Activated CD4-positive, CD25-positive, alpha-beta regulatory T cell (primary cell): ENCODE measurements at places on chromosomes 6 and 20.

DNA sequence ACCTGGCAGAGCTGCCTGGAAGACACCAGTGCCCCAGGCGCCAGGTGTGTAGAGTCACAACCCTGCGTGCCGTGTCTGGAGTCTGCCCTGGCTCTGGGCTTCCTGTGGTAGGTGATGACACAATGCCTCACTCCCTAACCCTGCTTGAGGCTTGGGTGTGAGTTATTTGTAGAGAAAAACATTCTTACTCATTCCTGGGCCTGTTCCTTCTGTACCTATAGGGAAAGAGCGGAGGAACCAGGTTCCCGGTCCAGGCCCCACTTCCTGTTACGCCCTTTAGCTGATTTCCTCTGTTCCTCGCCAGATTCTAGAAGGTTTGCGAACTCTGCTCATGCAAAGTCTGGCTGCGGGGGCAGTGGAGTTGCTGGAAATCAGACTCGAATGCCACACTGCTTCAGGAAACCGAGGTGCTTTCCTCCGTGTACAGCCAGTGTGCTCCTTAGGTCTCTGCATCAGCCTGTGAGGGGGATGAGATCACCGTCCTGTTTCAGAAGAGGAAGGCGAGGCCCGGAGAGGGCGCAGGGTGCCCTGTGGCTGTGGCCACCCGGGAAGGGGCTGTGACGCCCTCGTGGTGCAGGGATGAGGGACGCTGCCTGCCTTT lies 67.1 kb upstream of the DUSP22 start:
- no peak for DNase-seq

DNA sequence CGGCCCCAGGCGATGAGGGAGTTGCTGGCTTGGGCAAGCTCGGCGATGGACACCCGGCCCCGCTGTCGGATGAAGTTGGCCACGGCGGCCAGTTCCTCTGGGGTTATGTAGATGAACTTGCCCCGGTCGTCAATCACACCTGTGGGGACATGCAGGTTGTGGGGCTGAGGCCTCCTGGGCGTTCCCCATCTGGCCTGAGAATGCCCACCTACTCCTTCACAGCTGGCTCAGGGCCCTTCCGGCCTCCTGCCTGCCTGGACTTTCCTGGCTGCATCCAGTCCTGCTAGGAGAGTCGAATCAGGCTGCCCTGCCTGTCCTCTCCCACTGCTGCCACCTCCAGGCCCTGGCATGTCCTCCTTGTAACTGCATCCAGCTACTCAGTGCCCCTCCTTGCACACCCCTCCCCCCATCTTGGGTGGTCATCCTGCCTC lies 13.8 kb downstream of the DDRGK1 start:
- no peak for DNase-seq

- no peak for DNase-seq
These were observed 21.2 kb downstream of the MKKS start for GRCh38 chr20:10412591-10413408.

DNA sequence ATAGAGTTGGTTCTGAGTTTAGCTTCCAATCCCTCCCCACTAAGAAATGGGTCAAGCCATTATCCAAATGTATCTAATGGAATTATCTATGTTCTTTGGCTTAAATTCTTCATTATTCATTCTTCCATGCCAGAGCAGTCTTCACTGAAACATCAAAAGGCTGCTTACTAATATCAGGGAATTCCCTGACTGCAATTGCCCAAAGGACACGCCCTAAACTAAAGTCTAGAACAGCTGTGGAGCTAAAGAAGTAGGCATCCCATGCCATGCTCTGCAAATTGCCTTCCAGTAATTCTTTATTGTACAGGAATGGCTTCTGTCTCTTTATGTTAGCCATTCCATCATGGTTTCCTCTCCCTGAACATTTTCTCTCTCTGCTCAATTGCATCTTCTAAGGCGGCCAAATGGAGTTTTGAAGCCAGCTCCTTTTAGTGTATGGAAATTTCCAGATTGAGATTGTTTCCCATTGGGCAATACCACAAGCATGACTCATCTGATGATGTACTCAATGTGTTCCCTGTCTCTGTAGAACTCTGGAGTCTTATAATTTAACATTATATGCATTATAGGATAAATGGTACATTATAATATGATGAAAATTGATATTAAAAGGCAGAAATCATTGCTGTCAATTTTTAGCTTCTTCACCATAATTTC lies 28.8 kb upstream of the TSHZ2 start:
- no peak for DNase-seq

DNA sequence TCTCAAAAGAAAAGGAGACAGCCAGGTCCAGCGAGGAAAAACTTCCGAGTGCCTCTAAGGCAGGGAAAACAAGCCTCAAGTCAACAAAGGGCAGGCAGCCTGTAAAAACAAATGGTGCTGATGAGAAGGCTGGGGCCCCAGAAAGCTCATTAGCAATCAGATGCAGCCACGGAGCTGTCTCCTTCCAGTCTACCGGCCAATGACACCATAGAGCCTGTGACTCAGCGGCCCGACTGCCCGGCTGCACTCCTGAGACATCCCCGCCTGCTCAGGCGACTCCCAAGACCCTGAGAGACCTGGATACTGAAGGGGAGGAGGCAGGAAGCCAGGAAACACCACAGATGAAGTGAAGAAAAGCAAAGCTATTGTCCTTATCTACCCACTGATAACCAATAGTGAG lies 120.1 kb upstream of the HDDC2 start:
- no peak for DNase-seq

DNA sequence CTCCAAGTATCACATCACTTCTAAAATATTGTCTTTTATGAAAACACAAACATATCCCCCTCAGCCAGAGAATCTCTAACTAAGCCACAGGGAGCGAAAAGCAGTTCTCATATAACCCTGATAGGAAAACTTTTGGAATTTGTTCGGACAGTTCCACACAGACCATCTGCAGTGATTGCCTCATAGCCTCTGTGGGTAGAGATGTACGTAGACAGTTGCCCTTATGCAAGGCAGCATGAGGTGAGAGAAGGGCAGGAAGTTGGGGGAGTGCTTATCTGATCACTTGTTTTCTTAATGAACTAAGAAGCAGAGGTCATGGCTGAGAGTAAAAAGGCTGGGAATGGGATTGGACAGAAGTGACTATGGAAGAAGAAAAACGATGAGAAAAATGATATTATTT lies 39.6 kb downstream of the SLC23A2 start:
- no peak for DNase-seq

GRCh38 chr6:140817176-140817575 lies 1315.5 kb upstream of the GJE1 start:
- DNase-seq, result no peak

GRCh38 chr6:32937230-32937633 lies 3.6 kb downstream of the HLA-DMB start:
- no peak for DNase-seq

DNA sequence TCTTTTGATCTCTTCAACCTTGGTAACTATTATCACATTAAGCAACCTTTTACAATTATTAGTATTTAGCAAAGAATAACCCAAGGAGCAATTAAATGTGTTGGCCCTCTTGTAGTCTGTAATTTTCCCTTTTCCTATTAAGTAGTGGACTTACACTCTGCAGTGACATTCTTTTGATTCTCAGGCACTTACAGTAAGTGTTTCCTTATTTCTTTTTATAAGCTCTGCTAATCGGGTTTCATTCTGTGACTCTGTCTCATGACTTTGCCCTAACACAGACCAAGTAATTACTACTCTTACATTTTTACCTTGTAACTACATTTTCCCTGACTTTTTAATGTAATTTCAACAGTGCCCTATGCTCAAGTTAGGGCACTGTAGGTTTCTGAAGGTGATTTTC lies 104.0 kb upstream of the EPHA7 start:
- DNase-seq, result no peak

DNA sequence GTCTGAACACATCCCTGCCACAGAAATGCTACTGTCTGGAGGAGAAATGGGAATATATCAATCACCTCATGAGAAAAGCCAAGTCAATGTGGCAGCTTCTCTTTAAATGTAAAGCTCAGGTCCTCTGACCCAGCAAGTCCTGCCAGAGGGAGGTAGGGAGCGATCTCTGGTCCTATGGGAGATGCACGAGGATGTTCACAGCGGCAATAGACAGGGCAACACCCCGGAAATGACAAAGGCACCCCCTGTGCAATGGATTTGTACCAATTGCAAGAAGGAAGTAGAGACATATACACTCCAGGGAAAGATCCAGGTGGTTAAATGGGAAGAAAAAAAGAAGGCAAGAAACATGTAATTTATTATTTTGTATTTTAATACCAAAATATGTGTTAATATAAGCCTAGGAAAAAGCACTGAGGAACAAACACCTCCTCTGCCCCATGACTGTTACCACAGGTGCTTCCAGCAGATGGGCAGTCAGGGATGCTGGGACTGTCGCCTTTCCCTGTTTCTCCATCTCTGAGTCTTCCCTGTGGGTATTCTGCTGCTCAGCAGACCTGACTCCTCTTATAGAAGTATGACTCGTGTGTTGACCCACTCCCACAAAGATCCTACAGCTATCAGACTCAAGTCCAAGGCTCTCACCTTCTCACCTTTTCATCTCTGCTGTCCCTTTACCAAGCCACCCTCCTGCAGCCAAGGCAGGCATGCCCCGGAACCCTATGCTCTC lies 20.8 kb downstream of the ATP9A start:
- no peak for DNase-seq

- DNase-seq, result no peak
These were observed 71.6 kb downstream of the GJA1 start for GRCh38 chr6:121506761-121507754.

DNA sequence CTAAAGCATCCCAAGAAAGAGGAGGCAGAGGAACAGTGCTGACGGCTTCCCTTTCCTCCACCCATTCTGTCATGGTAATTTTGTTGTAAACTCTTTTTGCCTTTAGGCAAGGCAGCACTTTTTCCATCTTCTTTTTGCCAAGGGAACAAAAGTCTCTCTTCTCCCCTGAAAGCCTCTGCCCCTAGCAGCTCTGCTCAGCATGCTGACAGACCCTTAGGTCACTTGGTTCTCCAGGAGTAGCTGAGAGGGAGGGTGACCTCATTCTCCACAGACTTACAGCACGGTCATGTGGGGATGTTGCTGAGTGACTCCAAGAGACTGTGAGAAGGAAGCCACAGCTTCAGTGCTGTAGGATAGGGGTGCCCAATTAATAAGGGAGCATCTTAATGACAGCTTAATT lies 81.1 kb upstream of the RALGAPA2 start:
- DNase-seq, result no peak

DNA sequence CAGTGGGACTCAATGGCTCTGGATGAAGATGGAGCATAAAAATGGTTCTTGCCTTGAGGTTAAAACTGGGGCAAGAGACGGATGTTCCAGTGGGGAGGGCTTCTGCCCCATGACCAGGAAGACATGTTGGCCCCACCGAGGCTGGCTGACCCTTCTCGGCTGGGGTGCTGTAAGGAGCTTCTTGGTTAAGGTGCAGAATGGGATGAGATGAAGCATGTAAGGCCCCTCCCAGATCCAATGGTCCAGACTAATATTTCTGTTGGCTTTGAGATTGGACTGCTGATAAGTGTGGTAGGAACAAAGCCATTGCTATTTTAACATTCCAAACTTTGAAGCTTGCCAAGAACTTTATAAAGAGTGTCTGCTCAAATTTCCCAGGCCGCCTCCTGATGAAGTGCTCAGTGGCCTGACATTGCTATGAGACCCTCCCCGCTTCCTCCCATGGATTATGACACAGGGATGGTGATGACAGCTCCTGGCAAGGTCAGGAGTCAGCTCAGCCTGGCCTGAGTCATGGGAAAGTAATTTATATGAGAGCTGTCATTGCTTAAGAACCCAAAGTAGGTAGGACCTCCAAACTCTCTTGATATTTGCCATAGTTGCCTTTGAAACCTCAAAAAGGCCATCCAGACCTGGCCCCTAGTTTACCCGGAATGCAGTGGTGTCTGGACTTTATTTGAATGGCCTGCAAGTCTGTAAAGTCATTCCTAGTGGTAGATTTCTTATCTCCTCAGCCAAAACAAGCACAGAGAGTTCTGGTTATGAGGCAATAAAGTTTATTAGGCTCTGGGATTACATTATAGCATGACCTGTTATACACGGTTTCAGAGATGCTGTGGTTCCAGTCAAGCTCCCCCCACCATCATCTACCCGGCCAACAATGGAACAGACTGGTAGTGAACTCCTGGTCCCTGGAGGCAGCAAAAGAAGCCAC lies 55.2 kb downstream of the TGM2 start:
- DNase-seq, result no peak

GRCh38 chr6:48915591-48915990 lies 547.5 kb downstream of the MMUT start:
- no peak for DNase-seq

DNA sequence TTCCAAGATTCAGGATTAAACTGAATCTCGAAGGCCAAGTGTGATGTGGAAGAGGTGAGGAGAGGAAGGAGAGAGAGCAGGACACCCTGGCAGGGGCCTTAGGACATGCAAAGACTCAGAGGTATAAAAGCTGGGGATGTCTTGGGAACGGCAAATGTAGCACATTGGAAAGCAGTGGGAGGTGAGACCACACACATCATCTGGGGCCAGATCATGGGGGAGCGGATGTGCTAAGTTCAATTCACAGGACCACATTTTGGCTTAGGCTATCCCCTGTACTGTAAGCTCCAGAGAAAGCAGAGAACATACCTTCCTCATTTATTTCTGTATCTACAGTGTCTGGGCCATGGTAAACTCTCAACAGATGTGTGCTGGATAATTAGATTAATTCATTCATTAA lies 59.5 kb upstream of the MBOAT1 start:
- no peak for DNase-seq

- DNase-seq, result no peak
These were observed 978 bp downstream of the HLA-A start for GRCh38 chr6:29943053-29943966.

- no peak for DNase-seq
These were observed 40.1 kb downstream of the CDH22 start for GRCh38 chr20:46268131-46268614.

GRCh38 chr20:52150440-52151258 lies 40.9 kb downstream of the ZFP64 start:
- DNase-seq, result no peak

- no peak for DNase-seq
These were observed 66.6 kb upstream of the ADGRF4 start for GRCh38 chr6:47631797-47632196.

DNA sequence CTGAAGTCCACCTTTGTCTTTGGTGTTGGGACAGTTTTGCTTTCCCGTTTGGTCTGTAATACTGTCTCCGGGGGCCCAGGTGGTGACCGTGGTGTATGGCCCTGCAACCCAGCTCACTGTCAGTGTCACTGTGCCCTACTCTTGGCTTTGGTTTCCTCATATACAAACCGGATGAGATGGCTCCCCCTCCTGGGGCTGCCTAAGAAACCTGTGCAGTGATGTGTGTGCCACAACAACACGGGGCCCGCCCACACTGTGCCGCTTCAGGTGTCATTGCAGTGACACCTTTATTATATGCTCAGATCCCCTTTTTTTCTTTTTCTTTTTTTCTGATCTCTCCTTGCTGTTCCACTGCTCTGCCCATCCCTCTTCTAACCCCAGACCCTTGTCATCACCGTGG lies 73.9 kb downstream of the RAMACL start:
- no peak for DNase-seq

- DNase-seq, result no peak
These were observed 118.0 kb downstream of the ANKS1A start for GRCh38 chr6:35007016-35007415.

GRCh38 chr20:19212821-19213502 lies 520 bp downstream of the SLC24A3 start:
- no peak for DNase-seq
